ENCODE measurements at places on chromosomes 16 and 17.

DNA sequence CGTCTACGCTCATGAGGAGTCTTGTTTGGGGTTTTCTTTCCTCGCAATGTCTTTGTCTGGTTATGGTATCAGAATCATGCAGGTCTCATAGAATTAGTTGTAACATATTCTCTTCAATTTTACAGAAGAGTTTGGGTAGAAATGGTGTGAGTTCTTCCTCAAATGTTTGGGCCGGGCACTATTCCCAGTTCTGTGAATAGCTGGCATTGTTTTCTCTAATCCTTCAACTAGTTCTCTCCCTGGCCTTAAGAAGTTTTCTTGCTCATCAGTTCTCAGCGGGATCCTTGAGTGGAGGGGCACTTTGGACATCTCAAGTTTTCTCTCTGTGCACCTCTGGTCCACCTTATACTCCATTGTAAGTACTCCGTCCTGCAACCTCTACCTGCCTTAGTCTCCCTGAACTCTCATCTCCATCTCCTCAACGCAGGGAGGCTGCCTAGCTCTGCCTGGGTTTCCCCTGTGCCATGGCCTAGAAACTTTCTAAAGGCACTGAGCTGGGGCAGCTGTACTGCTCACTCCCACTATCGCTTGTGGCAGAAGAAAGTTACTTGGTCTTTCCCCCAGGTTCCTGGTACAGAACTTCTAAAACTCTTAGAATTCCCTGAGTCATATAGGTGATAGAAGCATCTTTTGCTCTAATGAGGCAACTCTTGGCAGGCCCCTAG, 16.9 kb downstream of the NSMCE1 start:
- H3K4me1 ChIP-seq = peaks cover 72% of the 10 kb centered on the region
- no peaks in the 10 kb centered on the region for H3K27me3 ChIP-seq
- peak overlapping the region; percentile 22 for H3K27ac ChIP-seq

- no peak for DNase-seq
- no peak overlapping the region for H3K4me3 ChIP-seq
- peaks cover under 1% of the 10 kb centered on the region for H3K4me1 ChIP-seq
- H3K27me3 ChIP-seq = no peaks in the 10 kb centered on the region
- no peak overlapping the region for H3K27ac ChIP-seq
- peaks cover 11% of the 10 kb centered on the region for H3K36me3 ChIP-seq
Observed at GRCh38 chr16:70715860-70716357, 30.1 kb upstream of the MTSS2 start.

GRCh38 chr16:74700116-74700437, 585 bp downstream of the MLKL start:
- peaks cover 51% of the 10 kb centered on the region for H3K4me1 ChIP-seq
- peak; percentile 53 for DNase-seq
- H3K27ac ChIP-seq = peak overlapping the region; percentile 98
- H3K36me3 ChIP-seq = peaks cover 36% of the 10 kb centered on the region
- H3K4me3 ChIP-seq = peak overlapping the region; percentile 98
- H3K27me3 ChIP-seq = no peaks in the 10 kb centered on the region

GRCh38 chr17:72502371-72503341, 381.8 kb downstream of the SOX9 start:
- H3K27me3 ChIP-seq = no peaks in the 10 kb centered on the region
- no peak for DNase-seq
- no peak overlapping the region for H3K4me3 ChIP-seq
- H3K27ac ChIP-seq = no peak overlapping the region
- no peaks in the 10 kb centered on the region for H3K4me1 ChIP-seq

DNA sequence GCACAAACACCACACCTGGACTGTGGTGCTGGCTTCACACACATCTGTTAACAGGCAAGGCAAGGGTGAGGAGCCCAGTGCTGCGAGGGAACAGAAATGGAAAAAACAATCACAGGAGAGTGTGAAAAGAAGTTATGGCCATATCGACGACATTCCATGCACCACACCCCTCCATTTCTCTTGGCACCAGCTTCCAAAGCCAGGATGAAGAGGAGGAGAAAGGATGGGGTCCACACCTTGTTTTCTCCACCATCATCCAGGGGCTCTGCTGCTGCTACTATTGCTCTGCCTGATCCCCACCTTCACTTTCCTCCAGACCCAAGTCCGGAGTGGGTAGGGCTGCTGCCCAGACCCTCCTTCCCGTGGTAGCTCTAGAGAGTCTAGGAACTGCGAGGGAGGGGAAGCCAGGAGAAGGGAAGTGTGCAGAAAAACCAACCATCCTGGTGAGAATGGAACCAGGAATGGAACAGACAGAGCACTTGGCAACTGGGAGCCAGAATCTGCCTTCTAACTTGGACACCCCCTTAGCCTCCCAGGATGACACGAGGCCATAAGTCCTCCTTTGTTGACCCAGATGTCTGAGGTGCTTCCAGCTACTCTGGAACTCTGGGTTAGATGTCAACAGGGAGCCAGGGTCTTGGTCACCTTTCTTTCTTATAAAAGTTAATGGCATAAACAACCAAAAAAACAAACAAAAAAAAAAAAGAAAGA, 1.2 kb upstream of the PROCA1 start:
- no peak for DNase-seq
- H3K27me3 ChIP-seq = peaks cover 10% of the 10 kb centered on the region
- H3K4me1 ChIP-seq = peaks cover 21% of the 10 kb centered on the region
- H3K36me3 ChIP-seq = no peaks in the 10 kb centered on the region

DNA sequence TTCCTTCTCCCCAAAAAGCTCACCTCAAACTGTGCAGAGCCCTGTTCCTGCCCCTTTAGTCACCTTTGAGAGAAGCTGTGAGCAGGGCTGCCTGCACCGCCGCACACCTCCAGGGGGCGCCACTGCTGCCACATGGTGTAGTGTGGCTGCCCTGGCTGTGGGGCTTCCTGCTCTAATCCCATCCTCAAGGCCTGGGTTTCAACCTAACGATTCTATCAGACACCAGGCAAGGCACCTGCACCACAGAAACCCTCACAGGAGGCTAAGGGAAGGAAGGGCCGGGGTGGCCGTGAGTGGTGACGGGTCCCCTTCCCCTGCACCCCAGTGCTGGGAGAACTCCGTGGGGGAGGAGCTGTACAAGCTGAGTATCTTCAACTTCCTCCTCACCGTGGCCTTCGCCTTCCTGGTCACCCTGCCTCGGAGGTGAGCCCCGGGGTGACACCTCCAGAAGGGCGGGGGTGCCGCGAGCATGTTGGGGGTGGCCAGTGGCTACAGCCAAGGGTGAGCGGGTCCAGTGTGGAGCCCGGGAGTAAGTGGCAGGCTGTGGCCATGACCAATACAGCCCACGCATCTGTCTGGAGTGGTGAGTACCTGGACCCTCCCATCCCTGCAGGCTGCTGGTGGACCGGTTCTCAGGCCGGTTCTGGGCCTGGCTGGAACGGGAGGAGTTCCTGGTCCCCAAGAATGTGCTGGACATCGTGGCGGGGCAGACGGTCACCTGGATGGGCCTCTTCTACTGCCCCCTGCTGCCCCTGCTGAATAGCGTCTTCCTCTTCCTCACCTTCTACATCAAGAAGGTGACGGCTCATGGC, 7.0 kb downstream of the TMC8 start:
- H3K27me3 ChIP-seq = no peaks in the 10 kb centered on the region
- H3K4me1 ChIP-seq = peaks cover 89% of the 10 kb centered on the region
- H3K27ac ChIP-seq = peak overlapping the region; percentile 86
- H3K4me3 ChIP-seq = peak overlapping the region; percentile 3

DNA sequence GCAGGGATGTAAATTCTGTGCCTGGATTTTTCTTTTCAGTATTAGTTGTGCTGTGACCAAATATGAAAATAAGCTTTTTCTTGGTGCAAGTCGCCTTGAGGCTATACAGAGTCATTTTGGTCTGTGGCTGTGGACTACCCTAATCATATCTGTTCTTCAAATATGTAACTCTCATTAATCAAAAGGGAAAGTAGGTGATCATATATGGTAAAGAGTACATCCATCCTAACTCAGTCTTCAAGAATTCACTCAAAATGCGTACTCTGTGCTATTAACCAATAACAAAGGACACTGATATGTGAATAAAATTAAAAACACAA, 2.6 kb downstream of the CPD start:
- H3K27ac ChIP-seq = no peak overlapping the region
- DNase-seq = no peak
- peak overlapping the region; percentile 4 for H3K4me3 ChIP-seq
- H3K27me3 ChIP-seq = no peaks in the 10 kb centered on the region
- H3K36me3 ChIP-seq = peaks cover 12% of the 10 kb centered on the region

DNA sequence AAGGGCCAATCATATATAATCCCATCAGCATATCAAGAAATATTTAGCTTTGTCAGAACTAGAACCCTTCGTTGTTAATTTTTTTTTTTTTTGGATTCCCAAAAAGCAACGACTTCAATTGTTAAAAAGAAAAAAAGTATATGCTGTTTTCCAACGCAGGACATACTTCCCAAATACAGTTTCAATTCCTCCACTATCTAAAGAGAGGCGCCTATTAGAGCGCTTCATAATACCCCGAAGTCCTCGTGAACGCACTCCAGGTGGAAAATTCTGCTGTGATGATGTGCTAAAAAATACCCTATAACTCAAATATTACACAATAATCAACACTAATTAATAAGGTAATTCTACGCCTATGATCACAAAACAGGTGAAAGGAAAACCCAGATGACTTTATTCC, 20.8 kb downstream of the GNA13 start:
- no peak overlapping the region for H3K4me3 ChIP-seq
- no peak for DNase-seq
- no peaks in the 10 kb centered on the region for H3K27me3 ChIP-seq
- H3K4me1 ChIP-seq = peaks cover 52% of the 10 kb centered on the region

- no peaks in the 10 kb centered on the region for H3K36me3 ChIP-seq
- H3K4me3 ChIP-seq = no peak overlapping the region
- peaks cover 20% of the 10 kb centered on the region for H3K4me1 ChIP-seq
- no peak overlapping the region for H3K27ac ChIP-seq
Observed at GRCh38 chr17:43577664-43578403, 31.7 kb upstream of the ETV4 start.

DNA sequence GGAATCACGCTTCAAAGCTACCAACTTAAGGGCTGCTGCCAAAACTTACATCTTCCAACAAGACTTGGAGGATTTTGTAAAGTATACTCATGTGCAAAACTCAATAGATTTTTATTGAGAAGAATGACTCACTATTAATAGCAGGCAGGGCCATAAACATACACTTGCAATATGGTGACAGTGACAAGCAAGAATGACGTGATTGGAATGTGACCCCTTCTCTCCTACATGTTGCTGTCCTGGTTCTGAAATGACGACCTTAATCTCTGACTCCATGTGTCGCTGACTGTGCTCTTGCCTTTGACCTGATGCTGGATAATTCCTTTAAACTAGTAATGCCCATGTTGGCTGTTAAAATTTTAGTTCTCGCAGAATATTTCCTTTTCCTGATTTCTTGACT, 174.5 kb downstream of the PARN start:
- H3K4me1 ChIP-seq = no peaks in the 10 kb centered on the region
- DNase-seq = no peak
- no peaks in the 10 kb centered on the region for H3K27me3 ChIP-seq

DNA sequence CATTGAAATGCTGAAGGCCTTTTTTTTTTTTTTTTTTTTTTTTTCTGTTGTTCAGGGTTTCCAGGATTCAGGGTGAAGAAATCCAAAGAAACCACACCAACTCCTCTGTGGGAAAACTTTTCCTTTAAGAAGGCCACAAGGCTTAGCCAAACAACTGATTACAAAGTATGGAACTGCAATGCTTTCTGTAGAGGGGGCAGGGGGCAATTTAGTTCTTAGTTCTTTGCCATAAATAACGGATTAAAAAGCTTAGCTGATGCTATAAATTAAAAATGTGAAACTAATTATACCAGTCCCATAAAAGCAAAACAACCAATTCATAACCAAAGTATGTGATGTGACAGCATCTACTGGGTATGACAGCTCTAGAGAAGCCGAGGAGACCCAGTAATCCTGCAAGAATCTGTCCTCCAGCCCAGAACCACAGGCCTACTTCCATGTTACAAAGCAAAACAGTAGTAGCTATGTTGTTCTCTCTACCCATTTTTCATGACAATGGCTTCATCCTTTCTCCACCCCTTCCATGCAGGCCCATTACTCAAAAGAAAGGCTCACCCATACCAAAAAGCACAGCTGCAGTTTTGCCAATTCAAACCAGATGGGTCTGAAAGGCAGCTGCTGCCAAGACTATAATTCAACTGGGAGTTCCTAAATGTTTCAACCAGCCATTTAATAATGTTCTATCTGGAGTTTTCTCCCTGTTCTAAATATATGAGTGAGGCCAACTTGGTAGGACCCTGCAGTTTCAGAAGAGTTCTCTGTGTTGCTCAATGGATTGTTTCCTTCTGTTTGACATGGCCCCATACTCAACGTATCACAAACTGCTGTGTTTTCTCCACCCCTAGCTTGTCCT, 167.1 kb upstream of the ZFHX3 start:
- no peaks in the 10 kb centered on the region for H3K4me1 ChIP-seq
- no peak overlapping the region for H3K4me3 ChIP-seq
- H3K27ac ChIP-seq = no peak overlapping the region
- H3K36me3 ChIP-seq = no peaks in the 10 kb centered on the region
- no peaks in the 10 kb centered on the region for H3K27me3 ChIP-seq

DNA sequence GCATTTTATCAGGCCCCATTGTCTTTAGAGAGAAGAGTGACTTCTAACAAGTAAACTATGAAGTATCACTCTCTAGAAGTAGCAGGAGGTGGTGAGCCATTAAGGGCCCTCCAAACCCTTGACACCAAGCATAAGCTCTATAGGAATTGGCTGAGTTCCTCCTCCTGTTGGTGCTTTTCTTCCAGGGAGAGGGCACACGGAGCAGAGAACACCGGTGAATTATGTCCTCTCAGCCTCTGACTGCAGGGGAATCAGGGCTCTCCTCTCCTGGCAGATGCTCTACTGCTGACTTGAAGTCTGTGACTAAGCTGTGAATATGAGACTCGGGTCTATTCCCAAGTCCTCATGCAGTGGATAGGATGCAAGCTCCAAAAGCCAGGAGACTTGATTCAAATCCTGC, 32.3 kb downstream of the CHD9 start:
- no peak for DNase-seq
- no peaks in the 10 kb centered on the region for H3K27me3 ChIP-seq
- no peaks in the 10 kb centered on the region for H3K36me3 ChIP-seq
- H3K4me1 ChIP-seq = peaks cover 26% of the 10 kb centered on the region
- no peak overlapping the region for H3K27ac ChIP-seq
- H3K4me3 ChIP-seq = no peak overlapping the region

GRCh38 chr17:47465165-47465564, 65.7 kb upstream of the NPEPPS start:
- H3K4me1 ChIP-seq = no peaks in the 10 kb centered on the region
- DNase-seq = no peak
- H3K27me3 ChIP-seq = no peaks in the 10 kb centered on the region
- H3K27ac ChIP-seq = no peak overlapping the region
- no peaks in the 10 kb centered on the region for H3K36me3 ChIP-seq

DNA sequence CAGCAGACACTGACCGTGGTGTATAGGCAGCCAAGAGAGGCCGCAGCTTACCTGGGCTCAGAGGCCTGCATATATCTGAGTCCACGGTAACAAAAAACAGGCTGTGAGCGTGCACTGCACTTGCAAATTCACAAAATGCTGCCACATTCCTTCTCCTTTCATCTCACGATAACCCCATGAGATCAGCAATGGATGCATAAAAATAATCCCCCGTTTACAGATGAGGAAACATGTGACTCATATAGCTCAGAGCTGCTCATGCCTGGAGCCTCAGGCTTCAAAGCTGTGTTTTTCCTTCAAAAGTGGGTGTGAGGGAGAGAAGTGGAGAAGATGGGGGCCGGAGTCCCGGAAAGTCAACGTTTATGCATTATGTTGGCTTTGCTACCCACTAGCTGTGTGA, 118.3 kb upstream of the FOXF1 start:
- DNase-seq = no peak
- no peaks in the 10 kb centered on the region for H3K4me1 ChIP-seq
- H3K27me3 ChIP-seq = peaks cover 1% of the 10 kb centered on the region
- no peak overlapping the region for H3K4me3 ChIP-seq
- no peak overlapping the region for H3K27ac ChIP-seq

All from activated CD8-positive, alpha-beta T cell treated with anti-CD3 and anti-CD28 coated beads, Interleukin-2, amount 10 ng/mL, durations not matched to agents 7 days and 5 days (primary cell).